Testis (tissue), 5 donors: ENCODE measurements at places on chromosomes 5 and 9. TPM values are rescaled to one million over a fixed set of nuclear protein-coding genes. Genes with fewer than 3 reads are reported as not detected.

GRCh38 chr9:7979611-7980010 is 180.0 kb upstream of the DMAC1 start:
- no peak for DNase-seq

- no peak for DNase-seq
These were observed 727 bp upstream of the ADRB2 start for GRCh38 chr5:148825716-148826052.

DNA sequence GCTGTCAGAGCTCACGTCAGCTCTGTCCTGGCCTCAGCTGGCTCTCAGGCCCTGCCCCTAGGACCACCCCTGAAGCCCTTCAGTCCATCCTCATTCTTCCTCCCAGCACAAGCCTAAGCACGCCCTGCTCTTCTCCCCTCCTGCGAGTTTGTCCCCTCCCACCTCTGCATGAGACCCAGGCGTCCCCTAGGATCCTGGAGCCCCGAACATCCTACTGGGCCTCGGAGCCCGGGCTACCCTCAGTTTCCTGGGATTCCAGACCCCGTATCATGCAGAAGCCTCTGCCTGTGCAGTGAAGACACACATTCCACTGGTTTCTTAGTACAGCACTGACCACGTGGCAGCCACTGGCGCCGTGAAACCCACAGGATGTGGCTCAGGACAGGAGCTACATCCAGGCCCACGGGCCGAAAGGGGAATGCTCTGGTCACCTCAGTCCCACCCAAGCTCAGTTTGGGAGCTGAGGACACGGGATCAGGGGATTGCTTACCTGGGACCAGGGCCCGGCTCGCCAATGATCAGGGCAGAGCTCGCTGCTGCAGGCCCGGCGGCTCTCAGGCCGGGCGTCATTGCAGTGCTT is 64.2 kb downstream of the ZNF354C start:
- no peak for DNase-seq

- DNase-seq, result no peak
These were observed 48.5 kb upstream of the MSX2 start for GRCh38 chr5:174675916-174676315.

GRCh38 chr5:1151316-1151715 is 39.5 kb upstream of the SLC12A7 start:
- no peak for DNase-seq

DNA sequence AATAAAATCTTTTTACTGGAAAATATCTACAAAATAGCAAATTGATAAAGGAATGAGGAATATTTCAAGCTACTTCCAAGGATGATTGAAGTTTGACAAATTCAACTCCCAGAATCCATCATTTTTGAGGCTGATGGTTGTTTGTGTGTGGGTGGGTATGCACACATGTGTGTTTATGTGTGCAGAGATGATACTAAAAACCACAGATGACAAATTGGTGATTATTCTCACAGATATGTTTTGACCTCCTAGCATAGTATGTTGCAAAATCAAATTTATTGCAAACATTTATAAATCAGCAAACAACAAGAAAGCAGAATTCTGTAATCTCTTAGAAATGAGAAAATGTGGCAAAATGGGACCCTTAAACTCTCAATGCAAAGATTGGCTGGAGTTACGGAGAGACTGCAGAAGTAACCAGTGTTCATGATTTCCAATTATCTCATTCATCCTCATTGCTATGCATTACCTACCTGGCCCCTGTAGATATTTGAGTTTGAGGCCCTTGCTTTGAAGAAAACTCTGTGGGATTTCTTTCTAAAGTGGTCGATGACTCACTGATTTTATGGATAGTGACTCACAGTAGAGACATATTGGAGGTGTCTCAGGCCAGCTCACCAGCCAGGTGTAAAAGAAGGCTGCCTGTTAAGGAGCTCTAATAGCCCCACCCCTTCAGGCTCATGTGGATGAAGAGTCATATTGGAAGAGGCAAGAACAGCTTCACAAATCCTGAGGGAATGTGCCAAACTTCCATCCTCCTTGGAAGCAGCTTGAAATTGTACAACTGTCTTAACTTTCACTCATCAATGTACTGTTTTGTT is 44.6 kb upstream of the TMC1 start:
- no peak for DNase-seq

GRCh38 chr5:141664733-141665461 is 13.7 kb upstream of the FCHSD1 start:
- peak; percentile 82 for DNase-seq

GRCh38 chr5:176692326-176692725 is 45.0 kb downstream of the TSPAN17 start:
- no peak for DNase-seq

DNA sequence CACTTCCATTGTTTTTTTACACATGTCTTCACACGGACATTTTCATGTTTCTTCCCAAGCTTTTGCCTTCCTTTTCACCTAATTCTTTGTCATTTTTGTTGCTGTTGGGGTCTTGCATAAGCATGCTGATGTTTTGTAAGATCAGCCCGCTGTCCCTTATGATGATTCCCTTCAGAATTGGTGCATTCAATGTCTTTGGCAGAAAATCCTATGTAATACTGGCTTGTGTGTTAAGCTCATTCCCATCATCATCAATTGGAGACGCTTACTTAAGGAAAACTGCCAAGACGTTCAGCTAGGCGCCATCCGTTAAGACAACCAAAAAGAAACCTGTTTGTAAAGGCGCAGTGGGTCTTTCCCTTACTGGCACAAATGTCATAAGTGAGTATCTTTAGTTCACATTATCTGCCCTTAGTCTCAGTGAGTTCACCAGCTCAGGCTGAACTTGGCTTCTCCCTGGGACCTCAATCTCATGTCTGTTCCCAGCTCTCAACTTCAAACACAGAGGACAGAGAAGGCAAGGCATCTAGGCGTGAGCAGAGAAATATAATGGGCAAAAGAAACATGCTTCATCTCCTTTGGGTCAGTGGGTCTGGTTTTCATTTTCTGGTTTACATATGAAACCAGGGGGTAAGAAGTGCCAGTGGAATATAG is 97.9 kb downstream of the EFNA5 start:
- no peak for DNase-seq

DNA sequence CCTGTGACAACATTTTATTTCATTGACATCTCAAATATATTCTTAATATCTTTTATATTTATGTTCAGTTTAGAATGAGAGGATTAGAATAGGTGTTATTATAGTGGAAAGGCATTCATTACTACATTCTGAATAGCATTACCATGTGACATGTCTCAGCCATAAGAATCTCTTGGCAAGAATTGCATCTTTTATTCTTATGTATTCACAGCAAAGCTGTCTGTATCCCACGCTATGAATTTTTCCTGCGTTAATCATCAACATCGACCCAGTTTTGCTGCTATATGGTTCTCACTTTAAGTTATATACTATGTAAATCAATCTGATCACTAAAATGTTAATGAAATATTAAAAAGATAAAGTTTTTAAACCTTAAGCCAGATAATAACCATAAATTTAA is 248.6 kb downstream of the TMEM232 start:
- no peak for DNase-seq

GRCh38 chr5:176658007-176658599 is 10.8 kb downstream of the TSPAN17 start:
- peak; percentile 82 for DNase-seq

GRCh38 chr9:134436911-134437310 is 110.7 kb downstream of the RXRA start:
- DNase-seq, result no peak

DNA sequence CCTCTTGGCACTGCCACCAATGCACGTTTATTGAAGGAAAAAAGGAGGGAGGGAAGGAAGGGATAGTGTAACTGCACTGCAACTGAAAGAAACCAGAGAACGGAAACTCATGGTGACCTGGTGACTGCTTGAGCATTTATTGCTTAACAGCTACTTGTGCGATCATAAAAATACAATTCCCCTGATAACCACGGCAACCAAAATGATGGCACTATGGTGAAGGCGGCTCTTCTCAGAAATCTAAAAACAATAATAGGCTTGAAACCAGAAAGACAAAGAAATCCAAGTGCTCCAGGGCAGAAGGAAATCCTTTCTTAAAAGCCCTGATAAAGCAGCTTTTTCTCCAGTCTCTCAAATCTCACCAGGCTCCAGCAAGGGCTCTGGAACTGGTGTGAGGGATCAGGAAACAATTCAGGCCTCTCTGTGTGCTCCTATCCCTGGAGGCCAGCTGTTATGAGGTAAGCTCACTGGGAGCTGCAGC is 1.9 kb downstream of the FBXO10 start:
- no peak for DNase-seq

- no peak for DNase-seq
These were observed 13.0 kb downstream of the DNAJC18 start for GRCh38 chr5:139426203-139426885.

DNA sequence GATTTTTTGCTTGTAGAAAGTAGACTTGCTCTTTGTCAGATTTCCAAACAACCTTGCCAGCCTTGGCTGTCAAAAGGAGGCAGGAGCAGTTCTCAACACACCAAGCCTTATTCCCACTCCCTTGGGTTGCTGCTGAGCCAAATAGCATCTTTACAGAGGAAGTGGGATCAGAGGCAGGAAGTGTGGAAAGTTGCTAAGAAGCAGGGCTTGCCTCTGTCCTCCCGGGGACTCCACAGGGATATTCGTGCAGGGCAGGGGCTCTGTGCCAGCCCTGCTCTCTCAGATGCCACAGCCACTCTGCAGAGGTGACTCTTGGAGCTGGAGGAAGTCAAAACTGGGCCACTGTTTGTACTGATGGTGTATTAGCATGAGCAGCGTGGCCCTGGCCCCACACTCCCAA is 24.3 kb downstream of the PTPDC1 start:
- no peak for DNase-seq

- no peak for DNase-seq
These were observed 10.5 kb downstream of the SNAPC3 start for GRCh38 chr9:15433191-15433590.

DNA sequence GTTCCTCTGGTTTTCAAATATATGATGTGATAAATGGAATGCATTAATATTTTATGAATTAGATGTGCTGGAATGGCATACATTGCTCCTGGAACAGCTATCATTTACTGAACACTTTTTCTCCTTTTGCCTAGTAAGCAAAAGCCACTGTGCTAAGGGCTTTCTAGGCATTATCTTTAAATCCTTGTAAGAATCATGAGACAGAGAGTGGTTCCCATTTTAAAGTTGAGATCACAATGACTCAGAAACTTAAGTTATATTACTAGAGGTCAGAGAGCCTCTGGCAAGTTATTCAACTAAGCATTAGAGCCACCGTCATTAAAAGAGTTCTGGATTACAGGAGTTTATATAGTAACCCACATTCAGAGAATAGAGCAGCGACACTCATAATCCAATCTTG is 26.7 kb upstream of the FSD1L start:
- no peak for DNase-seq

DNA sequence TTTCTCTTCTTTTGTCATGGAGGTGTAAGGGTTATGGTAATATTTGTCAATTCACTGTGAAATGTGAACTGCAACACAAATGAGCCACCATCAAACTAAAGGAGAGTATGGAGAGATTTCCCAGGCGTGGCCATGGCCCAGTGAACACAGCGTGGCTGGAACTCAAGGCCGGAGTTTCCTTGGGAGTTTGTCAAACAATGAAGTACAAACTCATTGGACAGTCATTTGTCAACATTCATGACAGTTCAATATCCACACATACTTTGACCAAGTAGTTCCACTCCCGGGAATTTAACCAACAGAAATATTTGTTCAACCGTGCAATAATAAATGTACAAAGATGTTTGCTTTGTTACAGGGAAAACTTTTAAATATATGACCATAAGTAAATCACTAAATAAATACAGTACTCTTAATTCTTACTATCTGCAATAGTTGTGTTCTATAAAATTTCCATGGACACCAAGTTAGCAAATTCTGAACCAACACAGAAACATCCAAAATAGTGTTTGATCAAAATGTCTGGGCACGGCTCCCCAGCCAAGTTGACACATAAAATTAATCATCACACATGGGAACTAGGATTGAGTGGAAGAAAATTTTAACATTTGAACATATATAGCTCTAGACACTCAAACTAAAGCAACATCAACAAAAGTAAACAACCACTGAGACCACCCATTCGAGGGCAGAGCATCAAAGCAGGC is 87.1 kb downstream of the DIRAS2 start:
- no peak for DNase-seq

- no peak for DNase-seq
These were observed 296.3 kb upstream of the SMARCA2 start for GRCh38 chr9:1718836-1719235.

DNA sequence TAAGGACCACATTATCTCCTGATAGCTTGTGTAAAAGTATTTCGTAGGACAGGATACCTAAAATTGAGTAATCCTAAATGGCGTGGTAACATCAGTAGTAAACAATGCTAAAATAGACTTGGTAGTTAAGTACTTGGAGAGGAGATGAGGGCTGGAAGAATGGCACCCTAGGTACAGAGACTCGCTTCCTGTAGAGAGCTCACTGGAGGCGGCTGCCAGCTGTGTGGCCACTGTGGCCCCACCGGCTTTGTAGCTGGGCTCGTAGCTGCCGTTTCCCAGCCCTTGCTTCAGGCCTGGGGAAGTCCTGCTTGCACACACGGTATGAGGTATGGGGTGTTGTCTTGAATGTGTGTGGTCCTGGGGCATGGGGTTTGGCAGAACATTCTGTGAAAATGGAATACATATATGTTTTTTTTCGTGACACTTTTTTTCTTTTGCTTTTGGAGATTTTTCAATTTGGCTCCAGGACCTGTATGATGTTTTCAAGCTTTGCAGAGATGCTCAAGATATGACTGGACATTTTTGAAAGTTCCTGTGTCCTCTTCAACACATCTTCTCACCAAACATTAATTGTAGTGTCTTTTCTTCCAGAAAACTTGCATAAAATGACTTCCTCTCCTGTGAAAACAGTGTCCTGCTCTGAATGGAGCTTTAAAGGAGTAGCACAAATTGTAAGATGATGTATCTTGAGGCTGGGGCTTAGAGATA is 58.0 kb downstream of the RCL1 start:
- DNase-seq, result peak; percentile 67

DNA sequence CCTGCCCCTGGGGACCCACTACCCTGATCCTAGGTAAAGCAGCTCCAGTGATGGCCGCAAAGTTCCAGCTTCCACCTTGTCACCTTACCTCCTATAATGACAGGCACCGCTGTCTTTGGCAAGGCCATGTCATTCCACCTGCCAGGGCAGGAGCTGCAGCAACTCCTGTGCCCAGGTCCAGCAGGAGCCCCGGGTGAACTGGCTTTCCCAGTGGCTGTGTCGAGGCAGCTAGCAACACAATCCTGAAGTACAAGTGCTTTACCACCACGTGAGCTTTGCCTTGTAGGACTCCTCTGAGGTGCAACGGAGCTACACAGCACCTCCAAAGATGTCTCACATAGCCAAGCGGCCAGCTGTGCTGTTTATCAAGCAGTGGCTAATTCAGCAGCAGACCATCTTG is 20.7 kb upstream of the MGAT1 start:
- no peak for DNase-seq

The ZNG1A gene
- 88.7 TPM for total RNA-seq

The SPATA31C1 gene
- 13.5 TPM for total RNA-seq

The UBE2QL1 gene
- 3.2 TPM for total RNA-seq

The OR1Q1 gene
- total RNA-seq, result not detected

The IFNK gene
- total RNA-seq, result not detected

The IFNE gene
- 0.47 TPM for total RNA-seq

The FST gene
- 8.0 TPM for total RNA-seq

The CSF1R gene
- 4.3 TPM for total RNA-seq

The GRIA1 gene
- total RNA-seq, result 3.5 TPM
